ENCODE measurements at places on chromosomes 4 and X.

GRCh38 chr4:144667500-144667899 lies 21.5 kb downstream of the HHIP start:
- no peak for DNase-seq

DNA sequence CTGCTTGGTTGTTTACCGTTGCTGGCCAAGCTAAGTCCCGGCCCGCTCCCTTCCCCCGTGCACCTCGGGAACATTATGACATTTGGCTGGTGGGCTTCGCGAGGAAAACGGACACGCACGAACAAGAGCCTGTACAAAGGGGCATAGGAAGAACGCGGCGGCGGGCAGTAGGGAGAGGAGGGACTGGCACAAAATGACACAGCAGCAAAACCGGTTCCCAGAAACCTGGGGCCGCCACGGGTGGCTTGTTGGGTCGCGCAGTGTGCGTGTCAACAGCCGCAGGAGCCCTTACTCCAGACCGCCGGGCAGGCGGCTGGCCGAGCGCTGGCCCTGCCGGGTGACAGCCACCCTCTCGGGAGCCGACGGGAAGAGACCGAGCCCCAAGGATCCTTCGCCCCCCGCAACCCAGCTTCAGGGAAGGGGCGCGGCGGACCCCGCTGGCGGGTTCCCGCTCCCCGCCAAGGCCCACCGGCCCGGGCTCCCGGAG lies 1.6 kb upstream of the LIN54 start:
- DNase-seq: no peak

DNA sequence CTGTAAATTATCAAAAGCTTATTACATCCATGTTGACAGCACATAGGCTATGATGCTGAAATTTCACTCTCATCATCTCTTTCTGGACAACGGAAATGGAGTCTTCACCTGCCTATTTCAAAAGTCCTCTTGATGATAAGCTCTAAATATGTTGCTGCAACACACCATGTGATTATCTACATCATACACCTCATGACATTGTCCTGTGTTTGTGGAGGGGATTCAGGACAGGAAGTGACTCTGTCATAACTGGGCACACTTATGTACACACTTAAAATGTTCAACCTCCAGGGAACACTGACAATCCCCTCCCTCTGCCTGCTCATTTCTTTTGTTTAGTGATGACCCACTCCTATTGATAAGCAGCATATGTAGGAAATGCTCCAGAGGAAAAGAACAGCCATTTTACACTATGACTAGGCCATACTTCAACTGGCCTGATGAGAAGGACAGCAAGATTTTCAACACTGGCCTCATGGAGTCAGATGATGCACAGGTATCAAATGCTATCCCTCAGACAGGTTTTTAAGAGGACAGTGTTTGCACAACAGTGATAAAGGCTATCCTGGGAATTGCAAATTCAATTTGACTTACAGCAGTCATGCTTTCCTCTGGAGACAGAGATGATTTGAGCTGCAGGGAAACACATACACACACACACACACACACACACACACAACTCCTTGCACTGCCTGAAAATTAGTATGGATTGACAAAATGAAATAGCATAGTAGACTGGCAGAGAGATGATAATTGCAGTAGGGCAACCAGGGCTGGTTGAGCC lies 163.3 kb upstream of the RASGEF1B start:
- peak; percentile 34 for DNase-seq

DNA sequence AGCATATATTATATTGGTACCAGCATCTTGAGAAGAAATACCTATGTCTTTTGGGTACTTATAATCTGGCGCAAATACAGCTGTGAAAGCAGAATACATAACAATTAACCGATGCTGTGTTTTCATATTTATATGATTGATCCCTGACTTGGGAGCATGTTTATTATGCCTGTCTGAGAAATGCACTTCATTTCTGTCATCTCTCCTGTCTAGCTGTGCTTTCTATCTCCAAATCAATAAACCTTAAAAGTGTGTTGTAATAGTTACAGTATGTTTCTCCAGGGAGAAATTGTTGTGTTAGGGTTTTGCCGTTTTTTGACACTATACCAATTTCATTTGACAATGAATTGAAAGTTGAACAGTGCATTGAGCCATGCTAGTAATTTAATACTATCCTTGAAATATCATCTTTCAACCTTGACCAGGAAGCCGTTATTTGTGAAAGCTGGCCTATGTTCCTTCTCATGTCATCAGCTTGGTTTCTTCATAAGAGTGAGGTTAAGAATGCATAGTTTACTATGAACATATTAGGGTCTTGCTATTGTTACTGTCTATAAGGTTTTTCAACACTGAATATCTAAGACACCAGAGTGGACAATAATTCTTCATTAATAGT lies 206.2 kb upstream of the PCDH18 start:
- no peak for DNase-seq

GRCh38 chr4:93031431-93032098 lies 727.8 kb downstream of the GRID2 start:
- no peak for DNase-seq

DNA sequence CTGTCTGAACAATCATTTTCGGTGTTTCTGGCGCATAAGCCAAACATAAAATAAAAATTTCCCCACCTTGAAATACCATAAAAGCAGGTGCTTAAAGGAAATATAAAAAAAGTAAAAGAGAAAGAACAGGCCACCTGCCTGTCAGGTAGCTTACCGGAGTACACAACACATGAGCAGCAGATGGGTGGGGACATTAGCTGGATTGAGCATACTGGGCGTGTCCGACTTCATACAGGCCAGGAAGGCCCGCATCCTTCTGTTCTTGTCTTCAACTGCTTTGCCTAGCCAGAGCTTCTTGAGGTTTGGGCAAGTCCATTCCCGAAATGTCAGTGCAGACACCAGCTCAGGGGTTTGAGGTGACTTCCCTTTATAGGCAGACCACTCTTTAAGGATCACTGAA lies 66.7 kb downstream of the FAM120C start:
- DNase-seq: no peak

GRCh38 chr4:65437102-65437501 lies 233.2 kb downstream of the EPHA5 start:
- DNase-seq: no peak

DNA sequence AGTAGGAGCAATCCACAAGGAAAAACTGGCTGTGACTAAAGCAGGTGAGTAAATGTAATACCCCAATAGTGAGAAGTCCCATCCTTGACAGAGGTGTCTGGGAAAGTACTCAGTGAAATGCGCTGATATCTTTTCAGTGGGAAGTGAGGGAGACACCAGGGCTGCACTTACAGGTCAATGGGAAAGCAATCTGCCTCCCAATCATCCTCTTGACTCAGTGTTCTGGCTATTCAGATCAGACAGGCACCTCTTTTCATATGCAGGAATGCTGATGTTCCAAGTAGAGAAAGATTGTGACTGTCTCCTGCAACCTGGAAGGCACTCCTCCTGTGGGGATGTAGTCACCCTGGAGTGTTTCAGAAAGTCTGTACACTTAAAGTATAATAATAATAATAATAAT lies 39.9 kb upstream of the SPIN2A start:
- no peak for DNase-seq

GRCh38 chr4:69497886-69498395 lies 2.2 kb upstream of the UGT2B4 start:
- no peak for DNase-seq

- DNase-seq: peak; percentile 27
These were observed 118.2 kb downstream of the NAF1 start for GRCh38 chr4:163048447-163048846.

GRCh38 chr4:110049951-110050925 lies 137.6 kb downstream of the EGF start:
- DNase-seq: peak; percentile 56

- DNase-seq: peak; percentile 36
These were observed 150.3 kb downstream of the MSL3 start for GRCh38 chrX:11908371-11908770.

DNA sequence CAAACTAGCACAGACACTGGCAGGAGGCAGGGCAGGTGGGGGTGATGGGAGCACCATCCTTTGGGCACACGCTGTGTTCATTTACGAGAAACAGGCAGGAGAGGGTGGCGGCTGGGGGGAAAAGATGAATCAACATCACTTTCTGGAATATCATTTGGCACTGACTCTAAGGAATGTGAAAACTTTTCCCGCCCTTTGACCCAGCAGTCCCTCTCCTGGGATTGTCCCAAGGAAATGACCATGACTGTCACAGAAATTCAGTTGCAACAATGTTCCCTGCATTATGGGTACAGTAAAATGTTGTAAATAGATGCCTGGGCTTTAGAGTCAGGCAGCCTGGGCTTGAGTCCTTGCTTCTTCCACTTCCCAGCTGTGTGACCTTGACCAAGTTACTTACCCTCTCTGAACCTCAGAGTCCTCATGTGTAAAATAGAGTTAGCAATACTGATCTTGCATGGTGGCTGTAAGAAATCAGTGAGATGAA lies 58.6 kb downstream of the ABLIM2 start:
- no peak for DNase-seq

GRCh38 chr4:98444371-98444770 lies 183.2 kb downstream of the RAP1GDS1 start:
- DNase-seq: no peak

DNA sequence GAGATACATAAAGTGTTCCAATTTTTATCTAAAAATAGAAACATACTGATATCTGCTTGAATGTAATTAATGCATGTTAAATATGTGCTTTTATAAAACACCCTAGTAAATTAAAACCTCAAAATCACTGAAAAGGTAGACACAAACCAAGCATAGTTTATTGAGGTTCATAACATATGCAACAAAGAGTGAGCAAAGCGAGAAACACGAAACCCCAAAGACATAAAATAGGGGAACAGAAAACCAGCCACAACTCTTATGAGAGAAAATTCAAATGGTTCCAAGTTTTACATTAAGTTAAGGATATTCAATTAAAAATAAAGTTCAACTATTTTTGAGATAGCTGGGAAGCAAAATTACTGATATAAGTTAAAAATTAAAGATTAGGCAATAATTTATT lies 336.4 kb upstream of the AGA start:
- no peak for DNase-seq

- no peak for DNase-seq
These were observed 295.0 kb downstream of the PCDH7 start for GRCh38 chr4:31015123-31015522.

- no peak for DNase-seq
These were observed 185.5 kb downstream of the CEP135 start for GRCh38 chr4:56134266-56134665.

- DNase-seq: no peak
These were observed 26.8 kb downstream of the RBBP7 start for GRCh38 chrX:16843208-16843909.

GRCh38 chr4:101089168-101089567 lies 258.2 kb downstream of the PPP3CA start:
- no peak for DNase-seq

- DNase-seq: no peak
These were observed 131.5 kb downstream of the AASDH start for GRCh38 chr4:56255820-56256219.

GRCh38 chr4:7638984-7639789 lies 204.5 kb upstream of the PSAPL1 start:
- no peak for DNase-seq

GRCh38 chr4:70298051-70298450 lies 36.7 kb upstream of the CABS1 start:
- no peak for DNase-seq

DNA sequence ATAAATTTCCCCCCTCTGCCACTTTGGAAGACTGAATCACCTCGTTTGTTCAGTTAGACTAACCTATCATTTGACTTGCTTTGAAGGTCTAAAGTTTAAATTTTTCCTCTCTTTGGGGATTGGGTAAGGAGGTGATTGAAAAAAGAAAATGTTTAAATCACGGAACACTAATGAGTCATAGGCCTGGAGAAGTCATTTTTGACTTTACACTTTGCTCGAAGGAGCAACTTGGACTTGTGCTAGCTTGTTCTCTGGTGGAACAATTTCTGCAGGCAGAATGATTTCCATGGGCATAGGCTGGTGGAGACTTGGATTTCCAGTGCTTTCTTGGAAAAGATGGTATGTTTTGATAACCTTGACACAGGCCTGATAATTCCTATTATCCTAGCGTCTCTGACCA lies 10.5 kb upstream of the GLUD2 start:
- no peak for DNase-seq

DNA sequence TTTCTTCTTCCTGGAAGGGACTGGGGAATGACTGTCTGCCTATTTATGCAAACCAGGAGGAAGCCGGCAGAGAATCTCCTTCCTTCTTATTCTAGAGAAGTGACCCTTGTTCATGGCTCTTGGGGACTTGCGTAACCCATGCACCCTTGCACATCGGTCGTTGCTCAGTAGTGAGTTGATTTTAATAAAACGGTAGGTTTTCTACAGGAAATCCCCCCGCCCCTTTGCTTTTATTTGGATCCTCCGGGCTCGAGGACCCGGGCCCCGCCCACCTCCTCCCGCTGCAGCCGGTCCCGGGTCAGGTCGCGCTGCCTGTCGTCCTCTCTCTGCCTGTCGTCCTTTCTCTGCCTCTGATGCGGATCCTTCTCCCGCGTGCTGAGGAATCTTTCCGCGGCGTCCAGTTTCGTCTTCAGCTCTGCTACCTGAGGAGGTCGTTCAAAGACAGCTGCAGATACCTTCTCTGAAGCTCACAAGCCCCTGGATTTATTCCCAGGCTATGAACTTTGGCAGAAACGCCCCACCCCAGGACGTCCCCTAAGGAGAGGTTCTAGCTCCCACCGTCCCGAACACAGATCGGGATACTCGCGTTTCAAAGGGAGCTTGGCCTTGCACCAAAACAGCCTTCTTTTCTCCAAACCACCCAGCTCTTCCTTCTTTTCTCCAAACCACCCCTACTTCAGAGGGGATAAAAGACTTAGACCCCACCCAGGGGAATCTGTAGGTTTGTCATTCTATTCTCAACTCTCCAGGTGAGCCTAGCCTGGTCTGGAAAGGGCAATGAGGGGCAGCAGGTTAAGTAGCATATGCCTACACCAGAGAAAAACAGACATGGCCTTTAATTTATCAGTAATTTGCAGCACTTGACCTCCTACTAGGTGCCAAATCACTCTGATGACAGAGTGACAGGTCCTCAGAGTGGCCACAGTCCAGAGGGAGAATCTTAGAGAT lies 7.0 kb downstream of the TNIP3 start:
- no peak for DNase-seq

DNA sequence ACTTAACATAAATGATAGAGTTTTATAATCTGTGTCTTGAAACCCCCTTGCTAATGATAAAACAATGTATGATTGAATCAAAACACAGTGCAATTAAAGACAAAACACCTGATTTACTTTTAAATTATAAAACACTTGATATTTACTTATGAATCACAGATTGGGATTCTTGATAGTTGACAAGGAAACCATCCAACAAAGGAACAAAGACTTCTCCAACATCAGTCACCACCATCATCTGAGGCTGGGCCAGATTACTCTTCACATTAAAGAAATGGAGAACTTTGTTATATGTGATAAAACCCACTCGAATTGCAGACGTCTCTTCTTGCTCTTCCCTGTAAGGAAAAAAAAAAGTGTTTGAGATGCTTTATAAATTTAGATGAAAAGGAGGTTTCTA lies 67.4 kb downstream of the METTL14 start:
- DNase-seq: no peak

- DNase-seq: no peak
These were observed 165.5 kb downstream of the KLF8 start for GRCh38 chrX:56397636-56398035.
